ENCODE measurements at places on chromosomes 11 and 22. TPM values are rescaled to one million over a fixed set of nuclear protein-coding genes. Genes with fewer than 3 reads are reported as not detected.
A peak's percentile ranks its signal among the peaks of the same experiment; 100 is the strongest.

- DNase-seq = no peak
Observed at GRCh38 chr11:70555078-70555477, 156.7 kb downstream of the CTTN start.

DNA sequence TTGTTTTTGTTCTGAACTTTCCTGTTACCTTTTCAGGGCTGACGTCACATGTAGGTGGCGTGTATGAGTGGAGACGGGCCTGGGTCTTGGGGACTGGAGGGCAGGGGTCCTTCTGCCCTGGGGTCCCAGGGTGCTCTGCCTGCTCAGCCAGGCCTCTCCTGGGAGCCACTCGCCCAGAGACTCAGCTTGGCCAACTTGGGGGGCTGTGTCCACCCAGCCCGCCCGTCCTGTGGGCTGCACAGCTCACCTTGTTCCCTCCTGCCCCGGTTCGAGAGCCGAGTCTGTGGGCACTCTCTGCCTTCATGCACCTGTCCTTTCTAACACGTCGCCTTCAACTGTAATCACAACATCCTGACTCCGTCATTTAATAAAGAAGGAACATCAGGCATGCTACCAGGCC is 3.5 kb upstream of the TSSC4 start:
- DNase-seq = no peak

DNA sequence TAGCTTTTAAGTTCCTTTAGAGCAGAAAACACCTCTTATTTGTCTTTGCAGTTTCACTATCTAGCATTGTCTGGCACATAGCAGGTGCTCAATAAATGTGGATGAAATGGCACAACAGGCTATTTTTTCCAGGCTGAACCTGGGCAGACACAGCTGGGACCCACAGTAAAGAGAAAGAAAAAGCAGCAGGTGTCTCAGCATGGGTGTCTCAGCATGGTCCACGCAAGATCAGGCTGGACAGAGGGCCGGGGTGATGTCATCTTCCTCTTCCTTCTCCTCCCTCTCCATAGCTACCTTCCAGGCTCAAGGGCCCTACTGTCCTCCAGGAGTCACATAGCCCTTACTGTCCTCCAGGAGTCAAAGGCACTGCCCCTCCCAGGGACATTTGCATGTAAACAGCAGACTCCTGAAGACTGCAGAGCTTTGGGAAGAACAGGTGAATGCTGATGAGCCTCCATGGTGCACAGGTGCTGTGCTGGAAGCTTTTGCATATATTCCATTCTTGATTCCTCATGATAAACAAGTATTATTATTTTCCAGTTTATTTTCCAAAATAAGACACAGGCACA is 65.2 kb downstream of the DSCAML1 start:
- no peak for DNase-seq

GRCh38 chr11:89660234-89660633 is 49.9 kb upstream of the TRIM77 start:
- no peak for DNase-seq

- no peak for DNase-seq
Observed at GRCh38 chr11:134785660-134786284, 373.7 kb upstream of the B3GAT1 start.

- DNase-seq = no peak
Observed at GRCh38 chr11:62001450-62002191, 34.2 kb upstream of the FTH1 start.

DNA sequence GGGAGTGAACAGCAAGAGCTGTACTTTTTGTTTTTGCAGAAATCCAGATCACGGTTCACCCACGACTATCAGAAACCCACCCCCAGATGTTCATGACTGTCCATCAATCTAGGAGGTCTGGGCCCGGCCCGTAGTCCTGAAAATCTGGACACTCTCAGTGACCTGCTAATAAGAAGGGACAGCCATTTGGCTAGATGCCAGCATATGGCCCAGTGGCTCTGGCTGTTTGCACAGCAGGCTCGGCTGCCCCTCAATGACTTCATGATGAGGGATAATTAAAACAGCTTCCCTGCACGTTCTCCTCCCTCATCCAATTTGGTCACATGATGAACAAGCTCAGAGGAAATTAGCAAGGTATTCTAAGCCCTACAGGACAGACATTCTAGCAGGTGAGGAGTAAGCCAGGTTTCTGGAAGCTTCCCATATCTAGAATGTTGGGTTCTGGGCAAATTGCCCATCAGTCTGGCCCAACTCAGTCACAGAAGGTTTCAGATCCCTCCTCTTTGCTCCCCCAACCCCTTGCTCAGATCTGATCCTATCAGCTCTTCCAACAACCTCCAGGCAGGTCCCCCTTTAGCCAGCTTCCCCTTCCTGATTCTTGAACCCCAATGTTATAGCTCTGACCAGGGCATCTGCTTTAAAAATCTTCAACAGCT is 397.3 kb downstream of the SHANK2 start:
- DNase-seq = no peak

DNA sequence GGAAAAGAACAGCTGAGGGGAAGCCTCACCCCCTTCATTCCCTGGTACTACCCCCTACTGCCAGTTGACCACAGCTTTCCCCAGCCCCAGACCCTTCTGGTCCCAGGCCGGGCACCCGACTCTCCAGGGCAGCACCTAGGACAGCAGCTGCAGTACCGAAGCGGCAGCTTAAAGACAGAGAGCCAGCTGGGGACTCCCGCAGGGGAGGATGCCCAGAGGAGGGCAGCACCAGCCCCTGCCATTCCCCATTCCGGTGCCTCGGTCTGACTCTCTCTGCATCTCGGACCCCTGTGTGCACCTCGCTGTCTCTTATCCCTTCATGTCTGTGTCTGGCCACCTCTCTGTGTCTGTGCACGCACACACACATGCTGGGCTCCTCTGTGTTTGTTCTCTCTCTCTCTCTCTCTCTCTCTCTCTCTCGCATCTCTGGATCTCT is 9.4 kb downstream of the IGSF9B start:
- DNase-seq = peak; percentile 98

DNA sequence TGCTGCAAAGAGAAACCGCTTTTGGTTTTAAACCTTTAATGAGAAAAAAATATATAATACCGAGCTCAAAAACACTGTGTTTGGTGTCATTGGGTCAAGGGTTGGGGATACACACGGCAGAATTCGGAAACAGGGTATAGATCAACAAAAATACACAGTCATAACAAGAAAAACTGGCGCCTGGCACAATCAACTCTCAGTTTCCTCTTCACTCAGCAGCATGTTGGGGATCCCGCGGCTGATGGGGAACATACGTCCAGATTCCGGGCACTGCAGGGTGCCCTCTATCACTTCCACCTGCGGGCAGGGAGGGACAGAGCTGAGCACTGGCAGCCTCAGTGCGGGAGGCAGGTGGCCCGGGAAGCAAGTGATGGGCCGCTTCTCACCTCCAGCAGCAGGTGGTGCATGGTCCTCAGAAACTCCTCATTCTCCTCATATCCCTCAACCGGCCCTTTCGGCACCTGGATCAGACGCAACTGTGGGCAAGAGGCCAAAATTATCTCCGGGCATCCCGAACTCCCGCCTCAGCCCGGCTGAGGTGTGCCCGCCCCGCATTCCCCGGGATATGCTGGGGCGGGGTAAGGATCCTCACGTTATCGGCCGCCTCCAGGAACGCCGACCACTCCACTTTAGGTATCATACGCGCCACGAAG is 561 bp downstream of the TRMT112 start:
- DNase-seq = peak; percentile 73

GRCh38 chr11:121968638-121969037 is 147.4 kb downstream of the BLID start:
- DNase-seq = no peak

DNA sequence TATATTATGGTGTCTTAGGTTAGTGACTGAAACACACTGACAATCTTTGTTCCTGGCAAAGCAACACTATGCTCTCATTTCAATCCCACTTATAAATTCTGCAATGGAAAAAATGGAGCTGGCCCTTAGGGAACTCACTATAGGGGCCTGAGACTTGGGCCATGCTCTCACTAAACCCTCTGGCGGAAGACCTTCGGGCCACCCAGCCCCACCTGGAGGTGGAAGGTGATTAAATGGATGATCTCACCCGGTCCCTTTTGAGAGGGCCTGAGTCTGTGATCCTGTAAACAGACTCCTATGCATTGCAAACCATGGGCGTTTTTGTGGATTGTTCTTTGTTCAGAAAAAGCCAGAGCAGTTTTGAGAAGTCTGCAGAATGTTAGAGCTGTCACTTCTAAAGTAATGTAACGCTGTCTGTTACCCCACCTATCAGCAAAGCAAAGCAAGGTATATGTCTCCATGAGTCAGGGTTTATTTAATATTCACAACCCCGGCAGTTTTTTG is 17.0 kb upstream of the CDON start:
- no peak for DNase-seq

GRCh38 chr22:41576877-41577276 is 12.8 kb downstream of the PMM1 start:
- DNase-seq = peak; percentile 93

The PTPN5 gene
- not detected for total RNA-seq

The SLC17A6 gene
- total RNA-seq = not detected

The KCTD14 gene
- 0.29 TPM for total RNA-seq

The PARVG gene
- total RNA-seq = 1.1 TPM

The CEP126 gene
- total RNA-seq = 4.1 TPM

The TSGA10IP gene
- total RNA-seq = not detected

The NRGN gene
- total RNA-seq = not detected

Measured in osteoblast (primary cell).